ENCODE measurements at places on chromosomes 5 and 9.

- DNase-seq: no peak
Observed at GRCh38 chr5:23506329-23507236, 826 bp upstream of the PRDM9 start.

DNA sequence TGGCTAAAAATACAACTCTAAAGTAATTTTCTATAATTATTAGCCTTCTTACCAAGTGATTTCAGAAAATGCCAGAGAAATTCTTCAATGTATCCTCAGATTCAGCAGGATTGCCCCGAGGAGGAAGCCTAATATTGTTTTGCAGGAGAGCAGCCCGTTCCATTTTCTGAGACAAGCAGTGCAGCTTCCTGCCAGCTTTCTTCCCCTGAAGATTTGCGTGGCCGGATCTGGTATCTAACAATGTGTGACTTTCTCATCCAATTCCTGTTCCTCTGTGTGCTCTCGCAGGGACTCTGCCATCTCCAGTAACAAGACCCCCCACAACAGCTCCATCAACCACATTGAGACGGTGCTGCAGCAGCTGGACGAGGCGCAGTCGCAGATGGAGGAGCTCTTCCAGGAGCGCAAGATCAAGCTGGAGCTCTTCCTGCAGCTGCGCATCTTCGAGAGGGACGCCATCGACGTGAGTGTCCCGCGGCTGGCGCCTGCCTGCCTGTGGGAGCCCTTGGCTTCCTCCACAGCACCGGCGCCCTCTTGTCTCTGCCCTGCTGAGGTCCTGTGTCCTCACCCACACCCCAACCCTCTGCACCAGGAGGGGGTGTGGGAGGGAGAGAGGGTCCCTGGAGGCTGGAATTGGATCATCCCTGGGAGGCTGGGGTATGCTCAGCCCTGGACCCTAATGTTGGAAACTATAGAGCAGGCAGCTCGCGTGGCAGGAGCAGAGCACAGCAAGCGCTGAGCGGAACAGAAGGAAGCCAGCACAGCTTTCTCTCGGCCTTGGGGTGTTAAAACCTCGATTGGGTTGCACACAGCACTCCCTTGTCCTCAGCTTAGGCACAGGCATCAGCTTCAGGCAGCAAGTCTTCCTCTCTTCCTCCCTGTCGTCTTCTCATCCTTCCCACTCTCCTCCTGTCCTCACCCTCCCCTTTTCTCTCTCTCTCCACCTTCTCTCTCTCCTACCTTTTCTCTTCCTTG is 216.2 kb downstream of the TRIO start:
- DNase-seq: no peak

GRCh38 chr5:1800472-1801221 is 560 bp upstream of the NDUFS6 start:
- no peak for DNase-seq

DNA sequence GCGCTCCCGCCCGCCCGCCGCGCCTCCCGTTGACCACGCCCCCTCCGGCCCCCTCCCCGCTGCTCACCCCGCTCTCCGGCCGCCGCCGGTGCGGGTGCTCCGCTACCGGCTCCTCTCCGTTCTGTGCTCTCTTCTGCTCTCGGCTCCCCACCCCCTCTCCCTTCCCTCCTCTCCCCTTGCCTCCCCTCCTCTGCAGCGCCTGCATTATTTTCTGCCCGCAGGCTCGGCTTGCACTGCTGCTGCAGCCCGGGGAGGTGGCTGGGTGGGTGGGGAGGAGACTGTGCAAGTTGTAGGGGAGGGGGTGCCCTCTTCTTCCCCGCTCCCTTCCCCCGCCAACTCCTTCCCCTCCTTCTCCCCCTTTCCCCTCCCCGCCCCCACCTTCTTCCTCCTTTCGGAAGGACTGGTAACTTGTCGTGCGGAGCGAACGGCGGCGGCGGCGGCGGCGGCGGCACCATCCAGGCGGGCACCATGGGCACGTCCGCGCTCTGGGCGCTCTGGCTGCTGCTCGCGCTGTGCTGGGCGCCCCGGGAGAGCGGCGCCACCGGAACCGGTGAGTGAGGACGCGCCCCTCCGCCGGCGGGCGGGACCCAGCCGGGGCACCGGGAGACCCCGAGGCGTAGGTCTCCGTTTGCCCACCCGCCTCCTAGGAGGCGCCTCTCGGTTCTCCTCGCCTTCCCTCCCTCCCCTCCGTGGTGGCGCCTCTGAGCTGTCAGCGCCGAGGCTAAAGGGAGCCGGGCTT is at the start of gene VLDLR:
TSS of gene VLDLR (plus strand) at position 66 of the 739 bp plus-strand sequence. CDS start at position 469, 403 bp downstream.
- no peak for DNase-seq

GRCh38 chr9:75962013-75962661 is 71.7 kb downstream of the PCSK5 start:
- no peak for DNase-seq

All from thoracic aorta (tissue), 2 donors.